ENCODE measurements at places on chromosomes 5 and 9. TPM values are rescaled to one million over a fixed set of nuclear protein-coding genes. Genes with fewer than 3 reads are reported as not detected.

- DNase-seq, result peak; percentile 88
Measured at GRCh38 chr5:125657936-125658335, 765.3 kb upstream of the GRAMD2B start.

DNA sequence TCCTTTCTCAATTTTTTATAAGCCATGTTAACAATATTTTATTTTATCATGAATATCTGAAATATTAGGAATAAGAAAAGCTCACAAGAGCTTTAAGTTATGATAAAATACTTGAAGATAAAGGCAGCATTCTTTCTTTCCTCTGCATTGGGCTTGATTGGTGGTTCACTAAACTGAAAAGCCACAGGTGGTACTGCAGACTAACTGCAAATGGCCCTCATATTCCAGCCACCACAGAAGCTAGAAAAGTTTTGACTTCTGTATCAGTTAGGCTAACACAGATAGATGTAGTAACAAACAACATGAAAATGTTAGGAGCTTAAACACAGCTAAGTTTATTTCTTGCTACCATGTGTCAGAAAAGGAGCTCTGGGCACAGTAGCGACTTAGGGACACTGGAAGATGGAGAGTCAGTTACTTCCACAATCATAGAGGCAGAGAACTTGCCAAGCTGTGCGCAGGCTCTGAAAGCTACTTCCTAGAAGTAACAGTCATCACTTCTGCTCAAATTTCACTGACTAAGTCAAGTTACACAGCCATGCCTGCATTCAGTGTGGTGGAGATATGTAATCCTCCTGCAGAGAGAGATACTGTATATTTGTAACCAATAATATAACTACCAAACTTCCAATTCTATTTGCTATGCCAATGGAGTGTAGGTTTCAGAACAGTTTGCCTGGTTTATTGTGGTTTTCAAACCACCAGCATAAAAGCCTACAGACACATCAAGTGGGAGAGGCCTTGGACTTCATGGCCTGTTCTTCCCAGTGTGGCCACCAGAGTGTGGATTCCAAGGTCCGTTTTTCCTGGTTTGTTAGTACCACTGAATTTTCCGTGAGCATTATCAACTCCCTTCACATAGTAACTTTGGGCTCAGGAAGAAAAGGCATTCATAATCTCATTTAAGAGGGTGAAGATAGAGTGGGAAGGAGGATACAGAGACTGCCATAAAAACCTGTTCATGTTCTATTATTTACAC is 268.3 kb downstream of the PJA2 start:
- no peak for DNase-seq

- peak; percentile 70 for DNase-seq
Measured at GRCh38 chr9:108117795-108118194, 628.2 kb upstream of the KLF4 start.

GRCh38 chr9:109913461-109913810 is 133.4 kb downstream of the PALM2AKAP2 start:
- no peak for DNase-seq

DNA sequence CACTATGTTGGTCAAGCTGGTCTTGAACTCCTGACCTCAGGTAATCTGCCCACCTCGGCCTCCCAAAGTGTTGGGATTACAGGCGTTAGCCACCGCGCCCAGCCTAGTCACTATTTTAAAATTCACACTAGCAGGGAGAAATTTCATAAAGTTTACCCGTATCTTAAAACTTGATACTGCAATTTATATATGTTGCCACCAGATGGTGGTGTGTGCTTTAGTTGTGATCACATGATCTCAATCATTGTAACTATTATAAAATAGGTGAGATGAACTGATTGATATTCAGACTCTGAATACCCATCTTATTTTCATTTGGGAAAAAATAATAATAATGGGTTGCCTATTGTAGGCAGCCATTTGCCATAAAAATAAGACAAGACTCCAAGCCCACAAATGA is 1330.4 kb upstream of the WWC1 start:
- DNase-seq, result no peak

DNA sequence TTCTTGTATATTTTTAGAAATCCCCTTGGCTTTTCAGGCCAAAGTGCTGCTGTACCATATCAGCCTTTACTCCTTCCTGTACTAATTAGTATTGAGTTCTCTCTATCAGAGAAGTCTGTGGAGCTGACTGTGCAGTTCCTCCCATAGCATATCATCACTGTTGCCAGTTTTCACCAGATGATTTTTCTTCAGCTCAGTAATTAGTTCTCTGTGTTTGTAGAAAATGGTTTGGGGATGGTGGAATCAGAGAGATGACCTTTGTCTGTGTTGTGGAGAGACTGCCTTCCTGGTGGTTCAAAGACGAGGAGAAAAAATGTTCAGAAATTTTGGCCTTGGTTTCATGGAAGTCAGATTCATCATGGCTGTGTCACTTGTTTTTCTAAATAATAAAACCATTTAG is 227.5 kb upstream of the ACTBL2 start:
- DNase-seq, result no peak

DNA sequence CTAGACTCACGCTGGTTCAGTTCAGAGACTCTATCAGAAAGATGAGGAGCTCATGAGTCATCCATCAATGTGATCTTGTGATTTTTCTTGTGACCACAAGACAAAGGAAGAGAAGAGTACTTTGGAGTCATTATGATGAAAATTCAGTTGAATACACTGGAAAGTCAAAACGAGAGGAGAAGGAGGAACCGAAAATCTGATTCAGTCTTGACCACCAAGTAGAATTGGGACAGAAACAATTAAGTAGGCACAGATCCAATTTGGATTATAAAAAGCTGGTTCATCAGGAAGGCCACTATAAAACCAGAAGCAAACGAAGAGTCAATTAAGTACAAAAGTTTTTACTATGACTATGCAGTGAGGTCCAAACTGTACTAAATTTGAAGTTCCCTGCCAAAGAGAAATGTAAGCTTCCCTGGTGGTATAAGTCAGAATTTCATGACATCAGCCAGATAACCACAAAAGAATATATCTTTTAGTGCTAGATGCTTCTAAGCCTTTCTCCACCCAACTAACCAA is 90.9 kb downstream of the THBS4 start:
- no peak for DNase-seq

GRCh38 chr9:83563360-83563759 is 25.2 kb upstream of the FRMD3 start:
- no peak for DNase-seq

DNA sequence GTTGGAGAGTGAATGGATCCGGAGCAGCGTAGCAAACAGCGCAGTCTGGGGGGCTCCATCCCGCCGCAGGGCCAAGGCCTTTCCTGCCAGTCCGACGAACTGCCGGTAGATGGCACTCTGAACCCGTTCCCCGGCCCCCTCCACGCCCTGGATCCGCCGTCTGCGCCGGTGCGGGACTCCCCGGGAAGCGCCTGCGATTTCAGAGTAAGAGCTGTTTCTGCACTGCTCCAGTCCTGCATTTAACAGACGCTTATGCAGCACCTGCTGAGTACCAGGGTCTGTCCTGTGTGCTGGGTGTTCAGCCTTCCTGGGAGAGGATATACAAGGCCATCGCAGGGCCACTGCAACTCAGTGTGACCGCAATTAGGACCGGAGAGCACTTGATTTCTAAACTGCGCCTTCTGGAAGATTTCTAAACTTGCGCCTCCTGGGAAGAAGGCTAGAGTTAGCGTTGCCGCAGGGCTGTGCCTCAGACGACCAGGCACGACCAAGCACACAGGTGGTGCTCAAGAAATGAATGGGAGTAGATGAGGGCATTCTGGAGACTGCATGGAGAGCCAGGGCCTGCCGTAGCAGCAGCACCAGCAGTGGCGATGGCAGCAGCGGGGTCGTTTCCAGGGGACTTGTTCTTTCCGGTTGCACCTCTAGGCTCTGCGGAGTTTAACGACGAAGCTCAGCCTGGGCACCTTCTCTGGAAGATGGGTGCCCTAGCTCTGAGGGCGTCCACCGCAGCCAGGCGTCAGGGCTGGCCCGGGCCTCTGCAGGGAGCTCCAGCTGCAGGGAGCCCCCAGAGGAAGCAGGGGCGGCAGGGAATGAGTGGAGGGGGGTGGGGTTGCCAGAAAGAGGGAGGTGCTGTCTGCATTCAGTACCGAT is 14.3 kb upstream of the TIFAB start:
- DNase-seq, result peak; percentile 86

OR13C9 gene
- not detected for polyA plus RNA-seq

OR1J2 gene
- not detected for polyA plus RNA-seq

NME5 gene
- 5.1 TPM for polyA plus RNA-seq
